Activated naive CD4-positive, alpha-beta T cell (primary cell): ENCODE measurements at places on chromosomes 16 and 17.

- DNase-seq, result no peak
Measured at GRCh38 chr17:64491994-64492393, 4.9 kb downstream of the POLG2 start.

DNA sequence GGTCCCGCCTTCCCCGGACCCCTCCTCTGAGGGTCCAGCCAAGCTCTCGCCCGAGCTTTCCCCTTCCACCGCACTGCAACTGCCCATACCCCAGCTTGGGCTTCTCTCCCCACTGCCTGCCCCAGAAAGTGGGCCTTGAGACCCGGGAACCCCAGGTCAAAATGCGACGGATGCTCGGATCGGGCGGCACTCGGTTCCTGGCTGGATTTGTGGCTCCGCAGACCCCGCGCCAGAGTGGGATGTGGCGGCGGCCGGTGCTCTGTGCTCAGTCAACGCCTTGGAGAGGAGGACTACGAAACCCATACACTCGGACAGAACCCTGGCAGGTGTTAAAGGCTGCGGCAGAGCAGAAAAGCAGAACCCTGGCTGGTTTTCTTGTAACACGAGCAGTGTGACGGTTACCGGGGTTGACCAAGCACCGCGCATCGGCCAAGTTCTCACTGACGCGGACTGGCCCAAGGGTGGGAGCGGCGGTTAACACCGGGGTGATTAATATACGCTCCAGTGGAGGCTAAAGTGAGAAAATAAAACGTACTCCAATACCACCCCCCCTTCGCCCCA, 885 bp upstream of the SLFN13 start:
- no peak for DNase-seq

DNA sequence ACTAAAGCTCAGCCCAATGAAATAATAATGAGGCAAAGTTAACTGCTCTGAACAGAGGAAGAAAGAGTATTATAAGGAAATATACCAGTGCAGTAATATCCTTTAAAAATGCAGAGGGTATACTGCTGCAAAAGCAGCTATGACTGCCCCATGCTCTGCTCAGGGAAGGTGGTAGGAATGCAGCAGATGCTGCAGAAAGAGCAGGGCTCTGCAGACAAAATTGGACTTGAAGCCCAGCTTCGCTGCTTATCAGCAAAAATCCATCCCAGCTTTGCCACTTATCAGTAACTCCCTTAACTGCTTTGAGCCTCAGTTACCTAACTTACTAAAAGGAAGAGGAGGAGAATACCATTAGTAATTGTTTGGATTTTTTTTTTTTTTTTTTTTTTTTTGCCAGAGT, 533.8 kb upstream of the CDH5 start:
- no peak for DNase-seq

- no peak for DNase-seq
Measured at GRCh38 chr16:76607317-76607716, 330.1 kb downstream of the CNTNAP4 start.

DNA sequence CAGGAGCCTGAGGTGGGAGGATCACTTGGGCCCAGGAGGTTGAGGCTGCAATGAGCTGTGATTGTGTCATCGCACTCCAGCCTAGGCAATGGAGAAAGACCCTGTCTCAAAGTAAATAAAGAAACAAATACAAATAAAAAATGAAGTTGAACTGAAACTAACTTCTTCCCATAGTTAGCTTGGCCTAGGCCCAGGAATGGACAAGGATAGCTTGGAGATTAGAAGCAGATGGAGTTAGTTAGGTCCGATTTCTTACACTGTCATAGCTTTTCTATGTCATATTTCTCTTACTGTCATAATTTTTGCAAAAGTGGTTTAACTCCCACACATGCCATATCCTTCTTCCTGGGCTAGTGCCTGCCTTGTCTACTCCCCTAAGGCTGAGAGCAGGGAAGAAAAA, 154.7 kb upstream of the CACNG3 start:
- no peak for DNase-seq

DNA sequence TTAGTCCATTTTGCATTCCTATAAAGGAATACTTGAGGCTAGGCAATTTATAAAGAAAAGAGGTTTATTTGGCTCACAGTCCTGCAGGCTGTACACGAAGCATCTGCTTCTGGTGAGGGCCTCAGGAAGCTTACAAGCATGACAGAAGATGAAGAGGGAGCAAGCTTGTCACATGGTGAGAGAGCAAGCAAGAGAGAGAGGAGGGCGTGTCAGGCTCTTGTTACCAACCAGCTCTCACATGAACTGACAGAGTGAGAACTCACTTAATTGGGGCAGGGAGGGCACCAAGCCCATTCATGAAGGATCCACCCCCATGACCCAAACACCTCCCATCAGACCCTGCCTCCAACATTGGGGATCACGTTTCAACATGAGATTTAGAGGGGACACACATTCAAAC, 1.6 kb downstream of the CHCT1 start:
- no peak for DNase-seq

DNA sequence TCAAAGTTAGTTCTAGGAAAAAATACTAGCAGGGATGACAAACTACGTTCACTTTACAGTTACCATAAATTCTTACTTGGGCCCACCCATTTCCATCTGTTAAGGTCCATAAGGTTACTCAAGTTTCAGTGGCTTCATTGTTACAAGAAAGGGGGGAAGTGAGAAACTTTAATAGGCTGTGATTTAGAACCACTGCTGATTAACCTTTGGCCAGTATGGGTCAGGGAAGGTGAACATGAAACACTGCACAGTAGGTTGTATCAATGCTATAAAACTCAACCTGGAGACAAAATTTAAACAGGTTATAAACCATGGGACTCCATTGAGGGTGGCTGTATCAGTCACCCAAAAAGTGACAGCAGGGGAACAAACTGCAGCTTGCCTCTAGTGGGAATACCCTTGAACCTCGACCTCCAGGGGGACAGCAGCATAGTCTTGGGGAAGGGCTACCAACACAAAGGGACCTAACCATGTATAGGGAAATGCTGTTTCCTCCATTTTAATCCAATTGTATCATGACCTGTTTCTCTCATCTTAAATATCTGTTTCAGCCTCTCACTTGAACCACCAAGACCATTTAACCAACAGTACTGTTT, 10.4 kb downstream of the PTRH2 start:
- no peak for DNase-seq

DNA sequence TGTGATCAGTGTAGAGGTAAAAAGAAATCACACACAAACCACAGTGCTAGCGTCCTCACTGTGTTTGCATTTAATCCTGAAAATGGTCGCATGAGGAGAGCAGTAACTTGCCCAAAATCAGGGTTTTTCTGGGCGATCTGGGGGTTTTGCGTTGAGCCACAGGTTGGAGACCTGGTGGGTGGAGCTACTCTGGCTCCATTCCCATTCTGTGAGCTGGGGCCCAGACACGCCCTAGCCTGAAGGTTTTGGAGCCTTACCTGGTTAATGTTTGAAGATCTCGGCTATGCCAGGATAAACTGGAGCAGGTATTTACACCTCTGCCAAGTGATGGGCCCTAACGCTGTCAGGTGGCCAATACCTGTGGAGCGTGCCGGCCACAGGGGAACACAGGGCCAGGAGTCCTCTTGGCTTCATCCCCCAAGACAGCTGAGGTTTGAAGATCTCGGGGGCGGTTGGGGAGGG, 48.4 kb downstream of the MPRIP start:
- DNase-seq, result no peak

DNA sequence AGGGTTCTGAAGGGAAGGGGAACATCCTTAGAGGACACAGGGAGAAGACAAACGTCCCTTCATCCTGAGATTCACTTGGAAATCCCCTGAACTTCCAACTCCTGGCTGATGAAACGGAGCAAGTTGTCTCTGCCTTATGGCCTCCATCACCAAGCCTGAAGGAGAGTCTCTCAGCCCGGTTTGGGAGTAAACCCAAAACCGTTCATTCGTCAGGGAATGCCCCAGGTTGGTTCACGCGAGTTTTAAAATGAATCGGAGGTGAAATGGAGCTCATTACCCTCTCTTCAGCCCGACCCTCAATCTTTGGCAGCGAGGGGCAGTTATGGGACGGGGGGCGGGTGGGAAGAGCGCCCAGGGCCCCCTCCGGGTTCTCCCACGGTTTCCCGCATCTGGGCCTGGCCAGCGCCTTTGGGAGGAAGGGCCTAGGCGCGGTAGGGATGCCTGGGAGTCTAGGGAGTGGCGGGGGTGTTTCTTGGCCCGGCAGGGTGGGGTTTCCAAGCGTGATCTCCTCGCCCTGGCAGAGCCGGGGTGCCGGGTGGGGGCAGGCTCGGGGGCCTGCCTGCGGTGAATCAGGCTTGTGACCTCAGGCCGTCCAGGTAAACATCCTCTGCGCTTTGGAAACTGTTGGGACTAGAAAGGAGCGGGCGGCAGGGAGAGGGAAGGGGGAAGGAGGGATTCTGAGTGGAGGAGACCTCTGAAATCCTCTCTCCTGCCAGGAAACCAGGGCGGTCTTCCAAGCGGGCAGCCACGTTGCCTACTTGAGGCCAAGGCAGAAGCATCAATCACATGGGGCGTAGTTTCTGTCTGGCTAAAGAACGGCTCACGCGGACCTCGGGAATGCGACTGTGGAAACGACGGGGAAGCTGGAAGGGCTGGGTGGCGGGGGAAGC, 24.1 kb upstream of the HOXB13 start:
- no peak for DNase-seq

- no peak for DNase-seq
Measured at GRCh38 chr16:73056921-73057290, 9.0 kb upstream of the ZFHX3 start.

DNA sequence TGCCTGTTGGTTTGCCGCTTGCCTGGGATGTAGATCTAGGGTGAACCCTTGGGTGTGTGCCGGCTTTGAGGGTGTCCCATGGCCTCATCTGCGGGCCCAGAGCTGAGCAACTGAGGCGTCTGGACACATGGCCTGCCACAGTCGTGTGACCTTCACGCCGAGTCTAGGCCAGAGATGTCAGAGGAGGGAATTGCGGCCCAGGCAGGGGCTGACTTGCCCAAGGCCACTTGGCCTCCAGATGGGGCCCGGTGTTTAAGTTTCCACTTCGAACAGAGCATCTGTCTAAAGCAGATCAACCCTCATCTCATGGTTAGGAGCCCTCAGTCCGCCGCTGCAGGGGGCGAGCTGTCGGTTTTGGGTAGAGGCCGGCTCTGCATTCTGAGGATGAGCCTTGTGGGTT, 28.0 kb upstream of the FOXK2 start:
- DNase-seq, result no peak

GRCh38 chr16:63714876-63715275, 1407.0 kb downstream of the CDH11 start:
- no peak for DNase-seq

DNA sequence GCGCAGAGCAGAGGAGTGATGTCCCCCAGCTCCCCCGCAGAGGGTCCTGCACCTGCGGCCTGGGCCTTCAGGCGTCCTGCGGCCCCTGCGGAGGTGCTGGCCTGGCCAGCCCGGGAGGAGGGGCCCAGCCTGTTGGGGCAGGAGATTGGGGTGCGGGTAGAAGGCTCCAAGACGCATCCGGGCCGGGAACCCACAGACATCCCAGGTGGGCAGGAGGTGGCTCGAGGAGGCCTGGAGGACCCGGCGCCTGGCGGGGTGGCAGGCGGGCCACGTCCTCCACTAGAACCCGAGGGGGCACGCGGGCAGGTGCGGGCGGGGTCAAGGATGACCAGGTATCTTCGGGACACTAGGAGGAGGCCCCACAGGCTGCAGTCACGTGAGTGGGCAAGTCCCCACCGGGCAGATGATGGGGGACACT, 647 bp upstream of the SECTM1 start:
- DNase-seq, result no peak

DNA sequence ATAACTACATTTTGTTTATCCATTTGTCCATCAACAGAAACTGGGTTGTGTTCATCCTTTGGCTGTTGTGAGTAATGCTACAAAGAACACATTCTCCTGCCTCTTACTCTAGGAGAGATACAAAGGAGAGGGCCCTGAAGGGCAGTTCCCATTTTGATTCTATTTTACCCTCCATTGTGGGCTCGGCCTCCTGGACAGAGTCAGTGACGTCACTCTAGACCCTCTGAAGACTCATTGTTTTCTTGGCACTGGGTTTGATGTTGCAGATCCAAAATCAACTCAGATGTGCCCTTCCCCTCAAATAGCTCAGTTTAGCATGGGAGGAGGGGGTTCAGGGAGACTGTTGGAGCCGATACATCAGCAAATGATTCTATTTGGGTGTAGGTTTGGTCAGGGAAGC, 280.9 kb downstream of the UTP18 start:
- no peak for DNase-seq

- no peak for DNase-seq
Measured at GRCh38 chr17:33322063-33322462, 29.0 kb upstream of the ASIC2 start.

DNA sequence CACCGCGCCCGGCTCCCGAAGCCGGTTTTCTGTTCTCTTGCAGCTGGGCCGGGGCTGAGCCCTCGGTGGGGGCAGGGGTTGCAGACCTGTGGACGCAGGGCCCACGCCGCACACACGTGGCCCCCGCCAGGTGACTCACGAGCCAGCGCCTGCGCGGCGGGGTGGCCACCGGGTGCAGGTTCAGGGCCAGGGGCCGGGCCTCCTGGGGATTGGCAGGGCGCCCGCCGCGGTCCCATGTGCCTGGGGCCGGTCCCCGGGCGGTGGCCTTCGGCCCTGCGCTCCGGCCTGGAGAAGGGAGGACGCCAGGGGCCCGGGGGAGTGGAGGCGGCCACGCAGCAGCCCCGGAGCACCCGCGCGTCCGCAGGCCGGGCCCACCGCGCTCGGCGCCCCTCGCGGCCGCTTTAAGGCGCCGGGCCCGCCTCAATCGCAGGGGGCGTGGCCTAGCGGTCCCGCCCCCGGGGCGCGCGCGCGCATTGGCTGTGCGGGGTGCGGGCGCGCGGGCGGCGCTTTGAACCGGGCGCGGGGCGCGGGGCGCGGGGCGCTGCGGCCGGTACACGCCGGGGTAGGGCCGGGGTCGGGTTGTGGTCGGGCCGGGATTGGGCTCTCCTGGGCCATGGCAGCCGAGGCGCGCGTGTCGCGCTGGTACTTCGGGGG, at the start of gene SLC25A10:
TSS of gene SLC25A10 (plus strand) at position 471 of the 654 bp plus-strand sequence. CDS start at position 614, 143 bp downstream.
- peak; percentile 51 for DNase-seq

DNA sequence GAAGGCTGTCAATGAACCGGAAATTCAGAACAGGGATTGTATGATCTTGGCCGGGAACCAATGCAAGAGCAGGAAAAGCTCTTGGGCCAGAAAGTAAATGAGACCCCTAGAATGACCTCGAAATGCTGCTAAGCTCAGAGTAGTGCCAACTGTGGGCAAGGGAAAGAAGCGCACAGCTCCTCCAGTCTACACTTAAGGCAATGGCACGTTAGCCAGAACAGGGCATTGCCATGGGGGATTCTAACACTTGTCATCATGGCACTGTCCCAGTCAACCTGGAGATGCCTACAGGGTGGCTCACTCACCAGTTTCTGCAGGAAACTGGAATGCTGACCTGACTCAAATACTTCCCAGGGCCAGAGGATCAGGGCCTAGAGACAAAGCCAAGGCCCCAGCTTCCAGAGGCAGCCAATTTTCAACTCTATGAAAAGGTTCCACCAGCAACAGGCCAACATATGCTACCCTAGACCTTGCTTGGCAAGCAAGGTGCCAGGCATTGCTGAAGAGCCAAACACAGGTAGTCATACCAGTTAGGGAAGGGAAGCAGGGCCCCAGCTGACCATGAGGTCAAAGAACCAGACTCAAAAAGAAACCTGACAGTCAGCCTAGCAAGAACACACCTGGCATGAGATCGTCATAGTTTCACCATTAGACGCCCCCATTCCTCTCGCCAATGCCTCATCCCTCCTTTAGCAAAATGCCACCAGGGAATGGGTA, 34.9 kb downstream of the ARHGAP17 start:
- DNase-seq, result no peak

GRCh38 chr17:8896641-8897635, 29.5 kb upstream of the PIK3R6 start:
- no peak for DNase-seq
